Stimulated activated CD8-positive, alpha-beta memory T cell treated with anti-CD3 and anti-CD28 coated beads, Interleukin-2, amount 100 ng/mL, for 48 hours (primary cell): ENCODE measurements at places on chromosomes 2 and 18.

DNA sequence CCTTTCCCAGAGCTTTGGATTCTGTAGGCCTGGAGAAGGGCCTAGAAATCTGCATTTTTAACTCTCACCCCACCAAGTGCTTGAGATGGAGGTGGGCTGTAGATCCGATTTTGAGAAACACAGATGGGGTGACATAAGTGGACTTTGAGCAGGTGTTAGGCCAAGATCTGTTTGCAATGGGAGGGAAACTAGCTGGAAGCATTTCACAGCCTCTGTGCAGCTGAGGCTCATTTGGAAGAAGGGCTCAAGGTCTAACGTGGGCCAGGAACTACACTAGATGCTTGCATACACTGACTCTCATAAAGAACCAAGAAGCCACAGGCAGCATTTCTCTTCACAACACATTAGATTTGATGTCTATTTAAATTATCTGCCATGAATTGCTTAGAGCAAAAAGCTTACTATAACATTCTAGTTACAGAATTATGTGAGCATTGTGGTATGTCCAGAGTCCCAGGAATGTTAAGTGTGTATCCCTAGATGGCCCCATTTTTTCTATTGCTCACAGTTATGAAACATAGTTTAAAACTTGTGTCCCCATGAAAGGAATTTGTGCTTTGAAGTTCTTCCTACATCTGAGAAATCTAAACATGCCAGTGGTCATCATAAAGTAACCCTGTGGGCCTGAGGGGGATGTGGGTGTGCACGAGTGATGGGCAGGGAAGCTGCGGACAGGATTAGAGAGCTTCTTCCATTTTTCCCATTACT is 77.2 kb downstream of the CD28 start:
- DNase-seq: no peak

DNA sequence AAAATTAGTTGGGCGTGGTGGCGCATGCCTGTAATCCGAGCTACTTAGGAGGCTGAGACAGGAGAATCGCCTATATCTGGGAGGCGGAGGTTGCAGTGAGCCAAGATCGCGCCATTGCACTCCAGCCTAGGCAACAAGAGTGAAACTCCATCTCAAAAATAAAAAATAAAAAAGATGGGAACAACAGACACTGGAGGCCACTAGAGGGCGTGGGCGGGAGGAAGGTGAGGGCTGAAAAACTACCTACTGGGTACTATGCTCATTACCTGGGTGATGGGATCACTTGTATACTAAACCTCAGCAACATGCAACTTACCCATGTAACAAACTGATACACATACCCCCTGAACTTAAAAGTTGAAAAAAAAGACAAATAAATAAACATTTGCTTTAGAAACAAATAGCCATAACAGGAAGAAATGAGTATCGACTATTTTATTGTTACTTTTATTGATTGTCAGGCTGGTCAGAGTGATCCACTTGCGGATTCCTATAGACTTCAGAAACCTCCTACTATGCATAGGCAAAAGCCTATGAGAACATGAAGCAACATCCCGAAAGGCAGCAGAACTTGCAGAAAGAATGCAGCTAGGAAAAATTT is 61.0 kb downstream of the TMEM163 start:
- no peak for DNase-seq

GRCh38 chr18:46167971-46168370 is 63.8 kb downstream of the HAUS1 start:
- DNase-seq: peak; percentile 12

DNA sequence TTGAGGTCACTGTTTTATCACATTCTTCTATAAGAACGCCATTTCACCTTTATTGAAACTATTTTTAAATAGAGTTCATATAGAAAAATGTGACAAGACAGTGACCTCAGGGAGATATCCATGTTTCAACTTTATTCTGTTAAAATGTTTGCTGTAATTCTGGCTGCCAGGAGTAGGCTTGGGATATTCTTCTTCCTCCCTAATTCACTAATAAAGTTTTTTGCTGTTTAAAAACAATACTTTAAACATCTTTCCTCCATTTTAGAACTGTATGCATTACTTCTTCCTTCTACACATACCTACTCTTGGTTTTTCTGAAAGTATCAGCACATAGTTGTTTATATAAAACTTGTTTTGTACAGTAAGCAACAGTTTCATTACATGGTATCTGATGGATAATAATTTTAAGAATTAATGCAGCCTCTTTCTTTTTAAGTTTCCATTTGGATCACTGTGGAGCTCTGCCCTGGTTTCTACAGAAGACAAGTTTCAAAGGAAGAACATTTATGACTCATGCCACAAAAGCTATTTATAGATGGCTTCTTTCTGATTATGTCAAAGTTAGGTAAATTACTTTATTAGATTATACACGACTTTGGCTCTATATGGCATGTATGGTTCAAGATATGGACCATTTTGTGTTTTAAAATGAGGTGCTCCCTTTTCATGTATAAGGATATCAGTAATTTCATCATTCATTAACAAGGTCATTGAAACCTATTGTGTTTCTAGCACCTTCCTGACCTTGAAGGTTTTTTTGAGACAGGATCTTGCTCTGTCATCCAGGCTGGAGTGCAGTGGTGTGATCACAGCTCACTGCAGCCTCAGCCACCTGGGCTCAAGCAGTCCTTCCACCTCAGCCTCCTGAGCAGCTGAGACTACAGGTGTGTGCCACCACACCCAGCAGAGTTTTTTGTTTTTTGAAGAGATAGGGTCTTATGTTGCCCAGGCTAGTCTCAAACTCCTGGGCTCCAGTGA is 7.2 kb downstream of the CPSF3 start:
- DNase-seq: no peak

DNA sequence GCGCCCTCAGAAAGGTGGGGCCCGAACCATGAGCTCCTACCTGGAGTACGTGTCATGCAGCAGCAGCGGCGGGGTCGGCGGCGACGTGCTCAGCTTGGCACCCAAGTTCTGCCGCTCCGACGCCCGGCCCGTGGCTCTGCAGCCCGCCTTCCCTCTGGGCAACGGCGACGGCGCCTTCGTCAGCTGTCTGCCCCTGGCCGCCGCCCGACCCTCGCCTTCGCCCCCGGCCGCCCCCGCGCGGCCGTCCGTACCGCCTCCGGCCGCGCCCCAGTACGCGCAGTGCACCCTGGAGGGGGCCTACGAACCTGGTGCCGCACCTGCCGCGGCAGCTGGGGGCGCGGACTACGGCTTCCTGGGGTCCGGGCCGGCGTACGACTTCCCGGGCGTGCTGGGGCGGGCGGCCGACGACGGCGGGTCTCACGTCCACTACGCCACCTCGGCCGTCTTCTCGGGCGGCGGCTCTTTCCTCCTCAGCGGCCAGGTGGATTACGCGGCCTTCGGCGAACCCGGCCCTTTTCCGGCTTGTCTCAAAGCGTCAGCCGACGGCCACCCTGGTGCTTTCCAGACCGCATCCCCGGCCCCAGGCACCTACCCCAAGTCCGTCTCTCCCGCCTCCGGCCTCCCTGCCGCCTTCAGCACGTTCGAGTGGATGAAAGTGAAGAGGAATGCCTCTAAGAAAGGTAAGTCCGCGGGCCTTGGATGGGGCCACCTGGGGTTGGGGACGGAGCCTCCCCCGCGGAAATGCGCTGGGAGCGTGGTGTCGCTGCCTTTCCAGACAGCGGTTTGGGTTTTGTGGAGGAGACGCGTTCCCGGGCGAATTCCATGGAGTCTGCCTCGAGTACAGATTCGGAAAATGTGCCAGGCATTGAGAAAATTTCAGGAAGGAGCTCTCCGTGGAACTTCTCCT is 559 bp downstream of the HOXD1 start:
- no peak for DNase-seq

DNA sequence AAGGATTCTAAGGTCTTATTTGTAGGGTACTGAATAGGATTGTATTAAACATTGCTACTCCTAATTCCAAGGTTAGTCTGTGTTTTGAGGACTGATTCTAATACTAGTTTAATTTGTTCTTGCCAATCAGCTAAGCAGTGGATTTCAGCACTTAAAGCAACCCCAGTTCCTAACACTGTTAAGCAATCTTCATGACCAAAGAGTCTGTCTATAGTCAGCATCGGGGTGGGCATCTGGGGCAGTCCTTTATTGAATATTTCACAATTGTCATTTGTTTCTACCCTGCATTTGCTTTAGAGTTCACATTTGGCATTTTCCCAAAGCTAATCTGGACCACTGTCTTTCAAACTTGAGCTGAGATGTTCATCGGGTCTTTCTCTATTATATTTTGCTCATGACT is 248.0 kb upstream of the TANK start:
- DNase-seq: no peak
